ENCODE measurements at places on chromosomes 6 and 20.

- no peak for DNase-seq
These were observed 96.0 kb upstream of the SNX9 start for GRCh38 chr6:157726892-157727628.

GRCh38 chr6:166784691-166785090 lies 157.6 kb upstream of the RPS6KA2 start:
- DNase-seq: no peak

DNA sequence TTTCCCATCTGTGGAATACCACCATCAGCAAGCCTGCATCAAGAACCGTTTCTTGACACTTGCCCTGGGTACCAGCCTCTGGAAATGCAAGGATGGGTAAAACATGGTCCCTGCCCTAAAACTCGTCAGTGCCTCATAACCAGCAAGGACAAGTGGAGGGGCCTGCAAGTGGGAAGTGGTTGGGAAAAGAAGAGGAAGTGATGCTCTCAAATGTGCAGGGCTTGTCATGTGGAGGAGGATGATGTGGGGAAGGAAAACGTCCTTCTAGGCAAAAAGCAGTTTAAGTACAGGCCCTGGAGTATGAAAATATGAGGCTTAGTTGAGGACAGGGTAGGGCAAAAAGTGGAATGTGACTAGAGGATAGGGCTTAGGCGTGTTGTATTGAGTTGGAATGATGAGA lies 19.0 kb downstream of the RREB1 start:
- no peak for DNase-seq

- peak; percentile 3 for DNase-seq
These were observed 240.9 kb downstream of the PHACTR1 start for GRCh38 chr6:12957321-12958051.

- DNase-seq: peak; percentile 81
These were observed 391 bp downstream of the MAPRE1 start for GRCh38 chr20:32819992-32820697.

GRCh38 chr20:137668-138490 lies 4.5 kb upstream of the DEFB126 start:
- no peak for DNase-seq

- no peak for DNase-seq
These were observed 16.2 kb upstream of the CLDN20 start for GRCh38 chr6:155247618-155248007.

- DNase-seq: peak; percentile 57
These were observed 490.9 kb upstream of the JARID2 start for GRCh38 chr6:14754751-14755513.

- DNase-seq: no peak
These were observed 270.8 kb downstream of the ARID1B start for GRCh38 chr6:157047951-157048350.

GRCh38 chr20:47789764-47790579 lies 4.7 kb upstream of the SULF2 start:
- DNase-seq: no peak

Measured in CD4-positive, alpha-beta T cell treated with Interleukin-12 subunit alpha and Interleukin-12 subunit beta, for 1 hour (primary cell).